Esophagus muscularis mucosa (tissue), 4 donors: ENCODE measurements at places on chromosomes 2 and 18. TPM values are rescaled to one million over a fixed set of nuclear protein-coding genes. Genes with fewer than 3 reads are reported as not detected.

DNA sequence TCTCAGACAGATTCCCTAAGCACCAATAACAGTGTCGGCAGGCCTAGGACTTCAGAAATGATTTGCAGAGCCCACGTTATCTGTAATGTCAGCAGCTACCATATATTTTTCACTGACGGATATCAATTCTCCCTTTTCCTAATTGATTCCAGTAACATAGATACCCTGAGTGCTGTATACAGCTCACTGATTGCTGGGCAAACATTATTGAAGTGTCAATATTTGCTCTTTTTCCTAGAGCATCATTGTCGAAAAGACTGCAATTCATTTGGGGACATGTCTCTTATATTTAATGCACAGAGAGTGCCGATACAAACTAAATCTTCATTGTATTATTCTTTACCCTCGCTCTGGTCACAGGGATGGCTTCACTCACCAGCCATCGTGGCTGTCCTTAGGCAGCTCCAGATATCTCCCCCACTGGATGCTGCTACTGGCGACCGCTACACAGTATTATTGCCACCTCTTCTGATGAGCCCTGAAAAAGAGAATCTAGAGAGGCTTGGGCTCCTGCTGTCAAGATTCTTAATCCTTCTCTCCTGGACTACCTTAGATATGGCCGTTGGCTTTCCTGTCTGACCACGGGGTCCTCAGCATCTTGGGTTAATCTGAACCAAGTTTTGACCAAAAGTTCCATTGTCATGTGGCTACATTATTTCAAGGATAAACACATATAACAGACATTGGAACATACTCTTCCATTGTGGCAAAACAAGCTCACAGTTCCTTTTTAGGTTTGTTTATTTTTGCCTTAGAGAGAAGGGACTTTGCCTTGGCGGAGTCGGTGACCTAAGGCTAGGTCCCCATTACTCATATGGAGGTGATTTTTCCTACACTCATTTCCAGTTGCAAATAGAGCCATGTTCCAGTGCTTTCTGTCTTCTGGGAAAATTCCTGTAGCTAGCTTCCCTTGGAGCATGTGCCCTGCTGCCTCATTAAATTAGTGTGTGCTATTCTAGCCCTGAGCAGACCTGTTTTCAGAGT is 105.4 kb downstream of the CPO start:
- peaks cover 6% of the 10 kb centered on the region for H3K4me1 ChIP-seq
- no peaks in the 10 kb centered on the region for H3K27me3 ChIP-seq
- no peaks in the 10 kb centered on the region for H3K36me3 ChIP-seq
- H3K27ac ChIP-seq, result no peak overlapping the region

DNA sequence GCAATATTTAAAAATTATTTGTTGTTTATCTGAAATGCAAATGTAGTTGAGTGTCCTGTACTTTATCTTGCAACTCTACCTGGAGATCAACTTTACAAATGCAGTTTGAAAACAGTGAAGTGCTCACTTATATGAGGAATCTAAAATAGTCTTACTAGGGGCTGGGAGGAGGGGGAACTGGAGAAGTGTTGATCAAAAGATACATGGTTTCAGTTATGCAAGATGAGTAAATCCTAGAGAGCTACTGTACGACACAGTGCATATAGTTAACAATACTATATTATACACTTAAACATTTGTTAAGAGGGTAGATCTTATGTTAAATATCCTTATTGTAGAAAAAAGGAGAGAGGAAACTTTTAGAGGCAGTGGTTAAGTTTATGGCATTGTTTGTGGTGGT is 241.9 kb downstream of the BCL11A start:
- no peaks in the 10 kb centered on the region for H3K27me3 ChIP-seq
- no peaks in the 10 kb centered on the region for H3K4me1 ChIP-seq
- H3K4me3 ChIP-seq, result no peak overlapping the region
- no peak for DNase-seq
- no peaks in the 10 kb centered on the region for H3K36me3 ChIP-seq

KYNU gene
- 9.4 TPM for total RNA-seq

TBR1 gene
- total RNA-seq, result not detected

DNA sequence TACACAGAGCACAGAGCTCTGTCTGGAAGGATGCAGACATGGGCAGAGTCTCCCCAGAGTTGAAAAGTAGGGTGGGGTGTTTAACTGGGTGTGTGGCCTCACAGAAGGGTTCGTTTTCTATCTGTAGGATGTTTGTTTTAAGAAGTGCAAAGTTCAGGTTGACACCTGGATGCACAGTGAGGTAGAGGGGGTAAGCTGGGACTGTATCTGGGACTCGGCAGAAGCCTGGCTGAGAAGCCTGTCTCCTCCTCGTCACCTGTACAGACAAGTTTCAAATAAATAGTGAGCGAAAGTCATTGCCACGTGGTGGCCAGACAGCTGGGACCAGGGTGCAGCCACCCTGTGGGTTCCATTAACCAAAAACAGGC is 145.9 kb downstream of the KLHL29 start:
- no peak overlapping the region for H3K4me3 ChIP-seq
- no peaks in the 10 kb centered on the region for H3K36me3 ChIP-seq
- H3K4me1 ChIP-seq, result no peaks in the 10 kb centered on the region
- H3K27me3 ChIP-seq, result no peaks in the 10 kb centered on the region

- H3K36me3 ChIP-seq, result no peaks in the 10 kb centered on the region
- H3K4me3 ChIP-seq, result no peak overlapping the region
- DNase-seq, result no peak
- no peak overlapping the region for H3K27ac ChIP-seq
Measured at GRCh38 chr2:139643139-139643538, 862.9 kb upstream of the NXPH2 start.

C2orf80 gene
- total RNA-seq, result not detected

- no peak overlapping the region for H3K4me3 ChIP-seq
- H3K4me1 ChIP-seq, result no peaks in the 10 kb centered on the region
- H3K27me3 ChIP-seq, result no peaks in the 10 kb centered on the region
- DNase-seq, result no peak
- peaks cover 41% of the 10 kb centered on the region for H3K36me3 ChIP-seq
- H3K27ac ChIP-seq, result no peak overlapping the region
Measured at GRCh38 chr2:3493615-3494007, 25.7 kb downstream of the ADI1 start.

MC2R gene
- not detected for total RNA-seq

GRCh38 chr2:173909846-173910245 is 55.3 kb downstream of the SP3 start:
- no peak for DNase-seq
- H3K27me3 ChIP-seq, result no peaks in the 10 kb centered on the region
- no peak overlapping the region for H3K4me3 ChIP-seq
- H3K27ac ChIP-seq, result no peak overlapping the region

DNA sequence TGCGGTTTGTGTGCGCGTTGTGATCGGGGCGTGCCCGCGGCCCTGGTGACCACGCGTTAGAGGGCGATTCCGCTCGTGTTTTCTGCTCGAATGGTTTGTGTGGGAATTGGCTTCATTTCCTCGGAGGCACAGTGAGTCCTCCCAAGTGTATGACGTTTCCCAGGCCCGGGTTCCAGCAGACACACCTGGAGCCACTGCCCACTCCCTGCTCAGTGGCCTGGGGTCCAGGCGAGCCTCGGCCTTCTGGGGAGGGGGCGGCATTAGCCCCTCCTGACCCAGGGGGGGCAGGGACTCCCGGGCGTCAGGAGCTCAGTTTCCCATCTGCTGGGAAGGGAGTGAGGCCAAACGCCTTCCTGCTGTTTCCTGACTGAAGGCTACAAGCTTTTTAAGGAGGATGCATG is 92.1 kb downstream of the NFATC1 start:
- no peak overlapping the region for H3K4me3 ChIP-seq
- no peaks in the 10 kb centered on the region for H3K27me3 ChIP-seq
- peaks cover 27% of the 10 kb centered on the region for H3K4me1 ChIP-seq

- DNase-seq, result no peak
- H3K4me1 ChIP-seq, result no peaks in the 10 kb centered on the region
- H3K27ac ChIP-seq, result no peak overlapping the region
- no peak overlapping the region for H3K4me3 ChIP-seq
Measured at GRCh38 chr2:154449951-154450658, 248.4 kb upstream of the KCNJ3 start.

NMS gene
- total RNA-seq, result not detected

IKZF2 gene
- 9.8 TPM for total RNA-seq

- no peak overlapping the region for H3K27ac ChIP-seq
- H3K36me3 ChIP-seq, result no peaks in the 10 kb centered on the region
- H3K4me1 ChIP-seq, result no peaks in the 10 kb centered on the region
- no peak overlapping the region for H3K4me3 ChIP-seq
- no peaks in the 10 kb centered on the region for H3K27me3 ChIP-seq
Measured at GRCh38 chr2:64924170-64924934, 64.8 kb upstream of the SLC1A4 start.

MOCOS gene
- total RNA-seq, result 1.4 TPM

- no peak for DNase-seq
- no peak overlapping the region for H3K4me3 ChIP-seq
- H3K36me3 ChIP-seq, result no peaks in the 10 kb centered on the region
- no peak overlapping the region for H3K27ac ChIP-seq
- H3K27me3 ChIP-seq, result no peaks in the 10 kb centered on the region
Measured at GRCh38 chr2:155690785-155691184, 641.7 kb downstream of the NR4A2 start.

DCC gene
- total RNA-seq, result 0.46 TPM

DNA sequence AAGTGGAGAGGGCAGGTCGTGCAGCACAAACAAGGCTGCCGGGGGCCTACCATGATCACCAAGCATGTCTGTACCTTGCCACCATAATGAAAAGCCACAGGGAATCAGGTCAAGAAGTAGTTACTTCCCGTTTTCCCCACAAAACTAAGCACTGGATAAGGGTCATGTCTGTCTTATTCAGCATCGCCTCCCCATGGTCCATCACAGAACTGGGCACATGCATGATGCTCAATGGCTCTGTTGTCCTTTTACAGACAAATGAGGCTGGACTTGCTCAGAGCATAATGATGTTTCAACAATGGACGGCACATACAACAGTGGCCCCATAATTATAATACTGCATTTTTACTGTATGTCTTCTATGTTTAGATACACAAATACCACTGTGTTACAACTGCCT is 27.5 kb downstream of the REEP1 start:
- H3K36me3 ChIP-seq, result no peaks in the 10 kb centered on the region
- DNase-seq, result no peak
- H3K4me1 ChIP-seq, result peaks cover 85% of the 10 kb centered on the region
- H3K4me3 ChIP-seq, result no peak overlapping the region
- H3K27me3 ChIP-seq, result no peaks in the 10 kb centered on the region
- peak overlapping the region; percentile 62 for H3K27ac ChIP-seq

ETAA1 gene
- total RNA-seq, result 14.9 TPM

DNA sequence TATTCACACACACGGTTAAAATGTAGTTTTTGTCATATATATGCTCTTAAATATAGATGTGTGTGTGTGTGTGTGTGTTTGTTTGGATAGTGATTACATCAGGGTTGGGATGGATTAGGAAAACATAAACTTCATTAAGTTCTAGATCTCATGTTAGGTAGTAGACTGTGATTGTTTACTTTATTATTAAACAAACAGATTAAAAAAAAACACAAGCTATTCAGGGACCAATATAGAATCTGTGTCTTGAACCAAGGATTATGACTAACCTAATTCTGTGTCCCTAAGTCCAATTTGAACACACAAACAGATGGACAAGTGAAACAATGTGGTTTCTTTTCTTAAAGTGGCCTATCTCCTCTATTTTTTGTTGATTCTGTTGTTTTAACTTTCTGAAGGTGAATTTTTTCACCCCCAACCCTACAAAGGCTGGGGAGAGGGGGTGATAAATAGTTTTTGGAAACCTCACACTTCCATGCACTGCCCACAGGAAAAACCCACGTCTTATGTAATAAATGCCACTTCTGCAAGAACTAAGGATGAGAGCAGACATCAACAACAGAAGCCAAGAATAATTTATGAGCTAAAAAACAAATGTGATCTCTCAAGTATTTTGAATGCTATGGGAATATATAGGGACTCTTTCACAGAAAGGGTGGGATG is 40.7 kb downstream of the IL1R2 start:
- H3K27me3 ChIP-seq, result no peaks in the 10 kb centered on the region
- DNase-seq, result no peak
- H3K36me3 ChIP-seq, result no peaks in the 10 kb centered on the region
- H3K4me3 ChIP-seq, result no peak overlapping the region
- H3K27ac ChIP-seq, result no peak overlapping the region

DNA sequence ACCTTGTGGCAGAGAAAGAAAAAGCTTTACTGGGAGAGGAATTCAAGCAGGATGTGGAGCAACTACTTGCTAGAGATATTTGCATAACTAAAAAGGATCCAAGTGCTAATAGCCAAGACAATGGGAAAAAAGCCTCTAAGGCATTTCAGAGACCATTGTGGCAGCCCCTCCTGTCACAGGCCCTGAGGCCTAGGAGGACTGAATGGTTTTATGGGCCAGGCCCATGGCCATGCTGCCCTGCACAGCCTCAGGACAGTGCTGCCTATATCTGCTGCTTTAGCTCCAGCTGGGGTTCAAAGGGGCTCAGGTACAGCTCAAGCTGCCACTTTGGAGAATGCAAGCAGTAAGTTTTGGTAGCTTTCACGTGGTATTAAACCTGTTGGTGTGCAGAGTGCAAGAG is 17.1 kb upstream of the MRPS5 start:
- H3K4me1 ChIP-seq, result no peaks in the 10 kb centered on the region
- H3K36me3 ChIP-seq, result no peaks in the 10 kb centered on the region
- H3K27me3 ChIP-seq, result no peaks in the 10 kb centered on the region
- no peak overlapping the region for H3K4me3 ChIP-seq
- no peak for DNase-seq

GRCh38 chr2:172725746-172726145 is 9.9 kb upstream of the RAPGEF4 start:
- H3K4me3 ChIP-seq, result no peak overlapping the region
- no peak overlapping the region for H3K27ac ChIP-seq
- H3K4me1 ChIP-seq, result no peaks in the 10 kb centered on the region
- DNase-seq, result no peak
- H3K27me3 ChIP-seq, result peaks cover 7% of the 10 kb centered on the region

DNA sequence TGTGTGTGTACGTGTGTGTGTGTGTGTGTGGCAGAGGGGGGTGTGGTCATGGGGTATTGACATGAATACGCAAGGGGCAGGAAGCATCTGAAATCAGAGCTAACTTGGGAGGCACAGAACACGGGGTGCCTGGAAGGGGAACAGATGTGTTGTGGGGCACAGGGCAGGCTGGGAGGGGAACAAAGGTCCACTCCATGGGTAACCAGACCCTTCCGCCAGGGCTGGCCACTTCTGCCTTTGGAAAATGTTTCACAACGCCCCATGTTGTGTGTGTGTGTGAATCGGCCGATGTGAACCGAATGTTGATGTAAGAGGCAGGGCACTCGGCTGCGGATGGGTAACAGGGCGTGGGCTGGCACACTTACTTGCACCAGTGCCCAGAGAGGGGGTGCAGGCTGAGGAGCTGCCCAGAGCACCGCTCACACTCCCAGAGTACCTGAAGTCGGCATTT is at the start of gene SLC11A1:
Gene SLC11A1 (plus strand): TSS at position 358 of the 451 bp plus-strand sequence. CDS start 96 bp downstream, outside the sequence.
- H3K36me3 ChIP-seq, result no peaks in the 10 kb centered on the region
- H3K4me1 ChIP-seq, result peaks cover under 1% of the 10 kb centered on the region
- H3K4me3 ChIP-seq, result peak within 1 kb of the TSS; percentile 40
- no peak for DNase-seq
- H3K27me3 ChIP-seq, result no peaks in the 10 kb centered on the region

NYAP2 gene
- not detected for total RNA-seq

DNA sequence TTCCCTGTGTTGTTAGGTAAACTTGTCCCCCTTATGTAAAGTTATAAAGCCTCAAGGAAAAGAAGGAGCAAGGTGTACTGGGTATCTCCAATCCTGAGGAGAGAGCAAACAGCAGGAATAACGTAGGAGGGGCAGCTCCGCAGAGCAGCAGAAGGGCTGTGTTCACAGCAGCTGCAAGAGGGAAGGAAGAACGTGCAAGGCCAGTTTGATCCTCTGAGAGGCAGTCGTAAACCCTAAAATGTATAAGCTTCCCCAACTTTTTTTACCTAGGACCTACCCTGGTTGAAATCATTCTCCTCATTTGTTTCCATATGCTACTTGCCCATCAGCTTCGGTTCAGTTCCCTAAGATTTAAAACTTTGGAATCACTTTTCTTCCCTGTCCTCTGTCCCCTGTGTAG is 51.9 kb upstream of the MAP3K20 start:
- no peak for DNase-seq
- no peaks in the 10 kb centered on the region for H3K27me3 ChIP-seq
- peaks cover 20% of the 10 kb centered on the region for H3K4me1 ChIP-seq
- H3K36me3 ChIP-seq, result no peaks in the 10 kb centered on the region
- H3K4me3 ChIP-seq, result no peak overlapping the region
